C1 segment of cervical spinal cord (tissue), 14 donors: ENCODE measurements at places on chromosomes 11 and 22.

DNA sequence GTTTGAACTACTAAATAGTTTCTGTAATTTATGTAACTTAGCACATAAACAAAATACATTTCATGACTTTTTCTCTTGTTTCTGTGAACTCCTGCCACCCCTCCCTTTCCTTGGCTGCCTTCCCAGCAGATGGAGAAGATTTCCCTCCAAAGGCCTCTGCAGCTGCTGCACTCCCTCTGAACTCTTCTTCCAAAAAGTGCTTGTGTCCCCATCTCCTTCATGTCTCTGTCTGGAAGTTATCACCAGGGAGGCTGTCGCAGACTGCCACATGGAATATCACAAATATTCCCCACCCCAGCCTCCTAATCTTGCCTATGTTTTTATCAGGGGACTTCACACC, 1068.3 kb downstream of the OPCML start:
- DNase-seq = no peak

DNA sequence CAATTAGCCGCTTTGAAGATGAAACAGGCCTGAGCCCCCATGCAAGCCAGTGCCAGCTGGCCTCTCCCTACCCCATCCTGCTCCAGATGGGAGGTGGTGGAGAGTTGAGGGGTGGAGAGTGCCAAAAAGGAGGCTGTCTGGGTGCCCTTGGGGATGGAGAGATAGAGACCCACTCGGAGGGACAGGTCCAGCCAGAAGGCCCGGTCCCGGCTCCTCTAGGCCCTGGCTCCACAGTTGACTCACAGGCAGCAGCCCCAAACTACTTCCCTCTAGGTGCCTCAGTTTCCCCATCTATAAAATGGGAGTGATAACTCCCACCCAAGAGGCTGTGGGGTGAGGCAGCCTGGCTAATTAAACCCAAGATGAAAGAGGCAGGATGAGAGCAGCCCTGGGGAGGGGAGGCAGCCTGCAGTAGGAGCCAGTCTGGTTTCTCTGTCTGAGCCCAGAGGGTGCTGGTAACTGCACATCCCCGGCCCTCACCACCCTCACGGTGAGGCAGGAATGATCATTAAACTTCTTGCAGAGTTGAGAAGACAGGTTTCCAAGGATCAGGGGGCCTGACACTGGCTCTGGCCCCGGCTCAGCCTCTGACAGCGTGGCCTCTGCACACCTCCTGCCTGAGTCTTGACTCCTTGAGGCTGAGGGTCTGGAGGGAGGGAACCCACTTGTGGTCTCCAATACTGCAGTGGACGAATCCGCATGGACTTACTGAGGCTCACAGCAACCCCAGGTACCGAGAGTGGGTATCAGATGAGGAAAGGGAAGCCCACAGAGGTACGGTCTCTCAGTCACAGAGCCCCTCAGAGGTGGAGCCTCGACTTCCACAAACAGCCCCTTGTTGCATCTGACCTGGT, 1.4 kb upstream of the AP5B1 start:
- DNase-seq = no peak

- DNase-seq = no peak
Measured at GRCh38 chr22:38730411-38730871, 24.7 kb downstream of the GTPBP1 start.

- no peak for DNase-seq
Measured at GRCh38 chr11:77211040-77211451, 83.0 kb downstream of the MYO7A start.

DNA sequence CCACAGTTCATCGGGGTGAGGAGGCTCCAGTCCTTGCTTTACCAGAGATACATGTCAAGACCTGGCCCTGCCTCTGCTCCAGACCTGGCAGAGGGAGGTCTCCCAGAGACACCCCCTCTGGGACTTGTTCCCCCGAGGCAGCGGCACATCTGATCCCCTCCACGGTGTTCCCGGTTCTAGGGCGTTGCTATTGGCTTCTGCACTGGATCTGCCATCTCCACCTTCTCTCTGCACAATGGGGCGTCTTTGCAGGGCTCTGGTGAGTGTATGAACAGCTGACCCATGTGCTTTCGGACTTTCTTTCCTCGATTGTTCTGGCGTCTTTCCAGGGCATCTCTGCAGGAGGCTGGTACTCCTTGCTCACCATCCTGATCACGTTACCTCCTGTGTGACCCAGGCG, 930.4 kb downstream of the TBC1D22A start:
- no peak for DNase-seq

DNA sequence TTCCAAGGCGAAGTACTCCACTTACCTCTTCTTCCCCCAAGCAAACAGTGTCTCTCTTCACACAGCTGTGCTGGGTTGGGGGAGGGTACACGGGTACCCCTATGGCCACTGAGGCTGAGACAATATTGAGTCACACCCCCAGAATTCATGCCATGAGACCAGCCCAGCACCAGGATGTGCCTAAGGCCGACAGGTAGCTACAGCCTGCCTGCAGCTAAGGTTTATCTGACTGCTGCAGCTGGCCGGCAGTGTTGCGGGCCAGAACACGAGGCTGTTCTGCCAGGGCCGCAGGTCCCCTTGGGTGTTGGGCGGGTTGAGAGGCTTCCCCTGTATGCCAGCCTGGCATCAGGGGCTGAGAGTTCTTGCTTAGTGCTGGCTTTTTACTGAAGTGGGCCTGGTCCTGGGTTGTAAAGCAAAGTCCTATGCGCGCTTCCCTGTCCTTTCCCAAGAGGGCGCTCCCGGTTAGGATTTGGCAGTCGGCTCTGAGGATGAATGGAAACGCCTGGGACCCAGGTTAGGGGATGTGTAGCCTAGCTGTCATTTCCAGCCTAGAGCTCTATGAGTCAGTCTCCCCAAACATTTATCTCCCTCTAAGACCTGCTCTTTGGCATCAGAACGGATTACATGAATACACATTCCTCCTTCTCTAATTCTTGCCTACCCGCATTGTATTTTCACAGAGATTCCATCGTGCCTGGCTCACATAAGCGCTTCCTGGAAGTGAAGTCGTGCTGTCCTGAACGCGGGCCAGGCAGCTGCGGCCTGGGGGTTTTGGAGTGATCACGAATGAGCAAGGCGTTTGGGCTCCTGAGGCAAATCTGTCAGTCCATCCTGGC, 7.1 kb downstream of the USP18 start:
- no peak for DNase-seq

DNA sequence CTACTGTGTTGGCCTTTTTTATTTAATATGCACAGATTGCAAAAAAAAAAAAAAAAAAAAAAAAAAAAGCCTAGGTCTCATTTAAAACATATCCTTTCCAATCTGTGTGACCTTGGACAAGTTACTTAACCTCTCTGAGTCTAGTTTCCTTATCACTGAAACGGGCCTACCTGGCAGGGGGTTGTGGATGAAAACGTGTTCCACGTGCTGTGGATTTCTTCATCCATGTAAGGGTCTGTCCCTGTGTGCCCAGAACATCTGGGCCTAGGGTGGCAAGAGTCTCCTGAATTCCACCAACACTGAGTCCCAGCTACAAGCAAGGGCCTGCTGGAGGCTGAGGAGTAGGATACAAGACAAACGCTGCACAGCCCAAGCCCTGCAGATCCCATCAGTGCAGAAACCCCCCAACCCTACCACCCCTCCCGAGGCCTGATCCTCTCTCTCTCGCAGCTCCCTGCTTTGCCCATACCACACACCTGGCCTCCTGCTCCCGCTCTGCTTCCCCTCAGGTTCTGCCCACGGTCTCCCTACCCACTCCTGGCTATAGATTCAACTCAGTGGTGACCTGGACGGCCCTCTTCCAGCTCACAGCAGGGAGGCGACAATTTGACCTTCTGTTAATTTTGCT, 4.7 kb upstream of the GNAZ start:
- DNase-seq = no peak

DNA sequence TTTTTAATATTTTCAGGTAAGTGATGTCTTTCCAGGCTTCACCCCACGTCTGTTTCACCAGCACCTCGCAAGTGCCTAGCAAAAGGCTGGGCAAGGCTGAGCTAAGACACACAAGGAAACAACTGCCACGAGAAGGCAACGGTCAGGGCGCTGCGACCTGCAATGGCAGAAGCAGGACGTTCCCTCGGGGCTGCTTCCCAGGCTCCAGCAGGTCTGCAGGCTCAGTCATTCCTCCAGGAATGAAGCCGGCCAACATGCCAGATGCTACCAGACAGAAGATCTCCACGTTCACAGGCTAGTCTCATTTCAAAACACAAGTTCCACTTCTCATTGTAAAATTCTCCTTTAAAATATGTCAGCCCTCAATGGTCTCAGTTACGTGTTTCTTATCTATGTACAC, 45.5 kb downstream of the CELSR1 start:
- DNase-seq = no peak
